ENCODE measurements at places on chromosomes 12 and 14.
A peak's percentile ranks its signal among the peaks of the same experiment; 100 is the strongest.

DNA sequence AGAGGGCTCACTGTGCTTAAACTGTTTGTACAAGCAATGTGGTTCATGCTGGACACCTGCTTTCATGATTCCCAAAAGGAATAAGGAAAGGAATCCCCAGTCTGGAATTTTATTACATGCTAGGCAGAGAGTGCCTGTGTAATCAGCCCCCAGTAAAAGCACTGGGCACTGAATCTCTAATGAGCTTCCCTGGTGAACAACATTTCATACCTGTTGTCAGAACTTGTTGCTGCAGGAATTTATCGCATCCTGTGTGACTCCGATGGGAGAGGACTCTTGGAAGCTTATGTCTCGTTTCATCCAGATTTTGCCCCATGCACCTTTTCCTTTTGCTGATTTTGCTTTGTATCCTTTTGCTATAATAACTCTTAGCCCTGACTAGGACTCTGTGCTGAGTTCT lies 190.2 kb upstream of the HMGA2 start:
- no peak for DNase-seq

- DNase-seq, result no peak
Measured at GRCh38 chr12:25322351-25322750, 71.6 kb upstream of the KRAS start.

GRCh38 chr12:110687396-110688169 lies 1.3 kb downstream of the HVCN1 start:
- DNase-seq, result no peak

DNA sequence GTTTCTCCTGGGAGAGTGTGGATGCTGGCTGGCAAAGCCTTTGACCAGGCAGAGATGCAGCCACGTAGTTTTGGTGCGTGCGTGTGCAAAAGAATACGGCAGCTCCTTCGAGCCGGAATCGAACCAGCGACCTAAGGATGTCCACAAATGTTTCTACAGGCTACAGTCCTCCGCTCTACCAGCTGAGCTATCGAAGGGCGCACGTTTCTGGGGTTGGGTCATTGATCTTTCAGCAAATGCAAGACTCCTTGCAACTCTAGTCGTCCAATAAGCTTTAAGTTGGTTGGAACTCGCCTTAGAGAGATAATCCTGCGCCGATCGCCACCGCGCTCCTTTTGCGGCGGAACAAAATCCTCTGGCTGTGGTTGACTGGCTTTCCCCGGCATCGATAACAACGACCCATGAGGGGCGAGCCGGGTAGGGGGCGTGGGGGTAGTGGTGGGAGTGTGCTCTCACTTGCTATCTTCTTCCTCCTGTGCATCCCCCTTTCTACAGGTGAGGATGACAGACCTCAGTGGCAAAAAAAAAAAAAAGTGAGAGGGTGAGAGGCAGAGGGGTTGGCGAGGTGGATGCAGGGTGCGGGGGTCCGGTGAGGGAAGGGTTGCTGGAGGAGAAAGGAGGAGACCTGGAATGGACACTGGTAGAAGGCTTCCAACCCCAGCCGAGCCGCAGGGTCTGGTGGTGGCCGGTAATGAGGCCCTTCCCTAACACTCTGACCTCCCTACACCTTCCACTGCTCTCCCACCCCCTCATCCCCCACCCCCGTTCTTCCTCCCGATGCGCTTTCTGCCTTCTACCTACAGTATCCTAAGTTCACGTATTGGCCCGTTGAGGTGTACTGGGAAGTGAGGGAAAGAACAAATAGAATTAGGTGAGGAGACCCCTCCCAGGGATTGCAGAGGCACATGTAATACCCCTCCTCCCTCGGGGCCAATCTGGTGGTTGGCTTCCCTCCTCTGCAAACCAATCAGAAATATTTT lies 11.8 kb upstream of the OR6S1 start:
- DNase-seq, result peak; percentile 30

GRCh38 chr12:124883263-124884130 lies 19.8 kb upstream of the SCARB1 start:
- DNase-seq, result no peak

DNA sequence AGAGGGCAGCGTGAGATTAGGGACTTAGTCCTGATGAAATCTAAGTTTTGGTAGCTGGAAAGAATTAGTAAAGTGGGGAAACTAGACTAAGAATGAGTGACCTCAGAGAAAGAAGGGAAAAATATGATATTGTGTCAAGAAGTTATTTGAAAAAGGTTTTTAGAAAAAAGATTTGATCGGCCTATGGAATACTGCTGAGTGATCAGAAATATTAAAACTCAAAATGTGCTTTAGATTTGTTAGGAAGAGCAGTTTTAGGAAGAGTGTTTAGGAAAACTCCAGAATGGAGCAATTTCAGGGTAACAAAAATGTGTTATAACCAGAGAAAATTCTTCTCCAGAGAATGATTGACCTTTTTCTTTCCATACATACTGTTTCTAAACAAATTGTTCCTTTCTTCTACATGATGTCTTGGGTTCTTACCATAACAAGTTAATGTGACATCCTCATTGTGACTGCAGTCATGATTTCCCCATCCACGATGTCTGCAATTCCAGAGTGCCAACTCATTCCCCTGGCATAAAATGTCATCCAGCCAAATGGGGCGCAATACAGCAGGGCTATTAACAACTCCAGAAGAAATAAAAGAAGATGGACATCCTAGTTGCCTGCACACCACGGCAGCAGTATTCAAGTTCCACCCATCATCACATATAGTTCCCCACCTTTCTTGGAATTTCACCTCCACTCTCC lies 11.8 kb downstream of the CD163L1 start:
- no peak for DNase-seq

GRCh38 chr12:12992418-12993130 lies 7.5 kb downstream of the HEBP1 start:
- peak; percentile 88 for DNase-seq

DNA sequence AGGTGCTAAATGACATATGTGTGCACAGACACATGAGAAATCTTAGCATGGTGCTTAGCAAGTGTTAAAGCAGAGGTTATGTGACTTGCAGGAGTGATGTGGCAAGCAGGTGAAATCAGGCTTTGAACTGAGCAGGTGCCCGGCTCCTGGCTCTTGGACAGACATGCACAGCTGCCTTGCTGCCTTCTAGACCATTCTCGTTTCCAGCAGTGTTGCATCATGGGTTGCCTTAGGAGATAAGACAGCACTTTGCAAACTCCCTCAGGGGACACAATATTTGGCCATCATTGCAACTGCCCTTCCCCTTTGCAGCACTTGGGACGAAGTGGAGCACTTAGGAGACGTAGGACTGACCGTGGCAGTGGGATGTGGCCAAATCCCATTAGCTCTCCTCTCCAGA lies 17.2 kb upstream of the GSC start:
- DNase-seq, result no peak

GRCh38 chr12:130484221-130484620 lies 146.5 kb downstream of the PIWIL1 start:
- DNase-seq, result no peak

DNA sequence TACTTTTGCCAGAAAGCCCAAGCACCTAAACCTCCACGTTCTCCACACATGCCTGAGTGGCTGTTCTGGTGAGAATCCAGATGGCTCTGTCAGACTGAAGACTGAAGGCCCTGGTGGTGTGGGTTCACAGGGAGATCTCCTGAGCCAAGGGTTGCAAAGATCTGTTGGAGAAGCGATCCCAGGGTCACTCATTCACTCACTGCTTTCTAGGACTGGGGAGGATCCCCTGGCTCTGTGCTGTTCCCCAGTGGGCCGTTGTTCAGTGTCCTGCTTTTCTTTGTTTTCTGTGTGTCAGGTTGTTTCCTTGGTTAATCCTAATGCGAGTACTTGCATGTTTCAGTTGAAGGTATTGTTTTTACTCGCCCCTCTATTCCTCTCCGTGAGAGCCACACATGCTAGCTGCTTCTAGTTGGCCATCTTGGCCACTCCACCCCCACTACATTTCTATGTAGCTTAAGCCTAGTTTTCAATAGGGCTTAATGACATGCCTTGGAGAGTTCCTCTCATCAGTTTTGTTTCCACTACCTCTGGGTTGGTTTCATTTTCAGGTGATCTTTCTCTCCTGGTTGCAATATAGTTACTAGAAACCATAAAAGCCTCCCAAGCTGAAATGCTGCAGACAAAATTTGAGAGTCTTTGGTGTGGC lies 144.5 kb upstream of the SLC38A2 start:
- no peak for DNase-seq

- DNase-seq, result no peak
Measured at GRCh38 chr14:79947440-79948054, 263.8 kb downstream of the DIO2 start.

GRCh38 chr14:68774771-68775613 lies 17.9 kb downstream of the ZFP36L1 start:
- no peak for DNase-seq

DNA sequence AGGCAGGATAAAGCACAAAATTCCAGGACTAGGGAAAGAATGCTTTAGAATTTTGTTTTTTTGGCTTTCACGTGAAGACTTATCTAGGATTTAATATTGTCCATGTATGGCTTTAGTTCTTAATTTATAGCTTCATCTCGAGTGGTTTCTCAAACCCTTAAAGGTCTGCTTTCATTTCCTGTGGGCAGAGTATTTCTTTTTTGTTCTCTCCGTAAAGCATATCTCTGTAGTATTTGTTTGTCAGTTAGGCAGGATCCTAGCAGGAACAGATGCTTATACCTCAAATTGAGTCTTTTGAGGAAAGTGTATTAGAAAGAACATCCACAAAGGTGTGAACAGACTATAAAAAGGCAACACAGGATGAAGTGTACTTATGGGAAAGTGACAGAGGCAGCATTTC lies 697.1 kb upstream of the SEL1L start:
- DNase-seq, result no peak

DNA sequence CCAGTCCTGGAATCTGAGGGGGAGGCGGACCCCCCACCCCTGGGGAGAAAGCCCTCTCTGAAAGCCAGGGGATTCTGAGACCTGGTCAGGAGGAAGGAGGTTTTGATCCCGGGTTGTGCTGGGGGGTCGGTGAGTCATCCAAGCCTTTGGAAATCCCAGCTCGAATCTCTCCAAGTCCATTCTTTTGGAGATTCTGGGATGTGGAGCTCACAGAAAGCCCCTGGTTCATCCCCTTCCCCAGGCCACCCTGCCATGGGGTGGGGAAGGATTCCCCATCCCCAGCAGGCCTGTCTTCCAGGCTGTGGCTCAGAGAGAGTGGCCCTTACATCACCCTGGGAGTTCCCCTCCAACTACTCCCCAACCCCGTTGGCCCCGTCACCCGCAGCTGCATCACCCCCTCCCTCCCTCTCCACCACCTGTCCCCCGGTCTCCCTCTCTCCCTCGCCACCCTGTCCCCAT lies 14.3 kb downstream of the EXOC3L4 start:
- DNase-seq, result no peak

DNA sequence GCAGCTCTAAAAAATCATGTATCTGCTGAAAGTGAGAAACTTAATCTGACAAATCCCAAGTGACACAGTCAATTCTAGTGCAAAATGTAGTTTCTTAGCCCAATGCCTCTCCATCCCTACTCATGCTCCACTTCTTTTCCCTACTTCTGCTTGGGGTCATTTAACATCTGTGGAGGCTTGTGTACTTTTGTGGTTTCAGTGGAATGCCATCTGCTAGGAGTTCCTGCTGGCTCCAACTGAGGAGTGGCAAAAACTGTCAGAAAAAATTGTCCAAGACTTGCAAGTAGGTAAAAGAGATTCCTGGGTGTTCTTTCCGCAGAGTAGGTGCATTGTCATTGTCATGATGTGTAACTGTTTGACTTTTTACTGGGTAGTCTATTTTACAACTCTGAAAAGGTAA lies 12.5 kb upstream of the AVPR1A start:
- DNase-seq, result no peak

DNA sequence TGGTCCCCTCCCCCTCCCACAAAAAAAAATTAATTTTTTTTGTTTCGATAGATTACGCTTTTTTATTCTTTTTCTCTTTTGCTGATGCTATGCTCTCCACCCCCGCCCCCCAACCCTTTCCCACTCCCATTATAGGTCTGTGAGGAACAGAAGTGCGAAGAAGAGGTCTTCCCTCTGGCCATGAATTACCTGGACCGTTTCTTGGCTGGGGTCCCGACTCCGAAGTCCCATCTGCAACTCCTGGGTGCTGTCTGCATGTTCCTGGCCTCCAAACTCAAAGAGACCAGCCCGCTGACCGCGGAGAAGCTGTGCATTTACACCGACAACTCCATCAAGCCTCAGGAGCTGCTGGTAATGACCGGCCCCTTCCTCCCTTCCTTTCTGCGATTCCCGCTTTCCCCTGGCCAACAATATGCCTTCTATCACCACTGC lies 2.3 kb downstream of the CCND2 start:
- DNase-seq, result peak; percentile 16

DNA sequence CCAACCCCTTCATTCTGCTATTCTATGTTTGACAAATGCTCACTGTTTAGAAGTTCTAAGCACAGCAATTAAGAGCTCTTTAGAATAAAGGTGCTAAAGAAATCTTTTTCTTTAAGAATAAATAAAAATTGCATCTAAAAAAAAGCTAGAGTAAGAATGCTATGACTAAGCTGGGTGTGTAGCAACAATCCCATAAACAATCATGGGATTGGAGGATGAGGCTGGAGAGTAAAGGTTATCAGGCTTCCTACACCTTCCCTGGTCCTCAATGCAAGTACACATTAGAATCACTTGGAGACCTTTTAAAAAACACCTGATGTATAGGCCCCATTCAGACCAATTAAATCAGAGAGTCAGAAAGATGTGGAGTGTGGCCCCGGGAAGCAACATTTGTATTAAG lies 88.3 kb downstream of the CIT start:
- peak; percentile 23 for DNase-seq

- no peak for DNase-seq
Measured at GRCh38 chr12:121709478-121709961, 3.0 kb upstream of the TMEM120B start.

DNA sequence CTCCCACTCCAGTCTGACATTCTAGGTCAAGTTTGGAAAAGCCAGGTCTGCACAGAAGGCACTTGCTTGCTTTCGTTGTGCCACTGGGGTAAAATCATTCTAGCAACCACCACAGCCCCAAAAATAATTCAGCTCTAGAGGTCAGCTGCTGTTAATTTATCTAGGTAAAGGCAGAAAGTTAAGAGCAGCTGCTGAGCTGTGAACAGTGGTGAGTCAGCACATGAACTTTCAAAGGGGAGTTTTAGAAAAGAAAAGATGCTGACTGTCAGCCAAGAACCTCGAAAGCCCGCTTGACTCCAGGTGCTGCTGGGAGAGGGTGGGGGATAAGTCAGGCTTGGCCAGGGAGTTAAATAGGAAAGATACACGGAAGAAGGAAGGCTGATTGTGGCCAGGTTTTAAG lies 12.7 kb downstream of the CCDC197 start:
- no peak for DNase-seq

DNA sequence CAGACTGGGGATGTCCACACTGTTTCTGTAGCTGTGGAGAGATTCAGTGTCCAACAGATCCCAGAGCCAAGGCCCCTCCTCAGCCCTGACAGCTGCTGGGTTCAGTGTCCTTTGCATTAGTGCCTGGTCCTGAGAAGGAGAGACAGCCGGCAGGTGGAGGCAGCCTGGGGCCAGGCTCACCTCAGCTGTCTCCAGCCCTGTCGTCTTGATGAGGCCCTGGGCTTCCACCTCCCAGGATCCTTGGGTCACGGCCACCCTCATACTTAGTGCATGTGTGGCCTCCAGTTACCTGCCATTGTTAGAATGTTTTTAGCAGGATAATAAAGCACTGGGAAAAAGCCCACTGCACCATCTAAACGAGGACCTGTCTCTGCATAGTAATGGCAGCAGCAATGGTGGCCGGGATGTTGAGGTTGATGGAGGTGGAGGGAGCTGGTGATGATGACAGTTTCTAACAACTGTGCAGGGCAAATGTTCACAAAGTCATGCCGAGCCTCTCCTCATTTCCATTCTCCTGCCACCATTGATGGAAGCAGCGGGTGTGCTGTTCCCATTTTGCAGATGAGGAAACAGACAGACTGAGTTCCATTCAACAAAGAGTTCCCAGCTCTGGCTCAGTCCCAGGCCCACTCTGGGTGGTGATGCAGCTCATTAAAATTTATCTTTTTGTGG lies 17.7 kb downstream of the ASB2 start:
- DNase-seq, result no peak

GRCh38 chr12:49806321-49806813 lies 21.8 kb downstream of the NCKAP5L start:
- no peak for DNase-seq
